NCI-H2171 treated with DMSO at 0.1 percent for 48 hours (cell line): ENCODE measurements at places on chromosomes 5 and 9.
A peak's percentile ranks its signal among the peaks of the same experiment; 100 is the strongest.

DNA sequence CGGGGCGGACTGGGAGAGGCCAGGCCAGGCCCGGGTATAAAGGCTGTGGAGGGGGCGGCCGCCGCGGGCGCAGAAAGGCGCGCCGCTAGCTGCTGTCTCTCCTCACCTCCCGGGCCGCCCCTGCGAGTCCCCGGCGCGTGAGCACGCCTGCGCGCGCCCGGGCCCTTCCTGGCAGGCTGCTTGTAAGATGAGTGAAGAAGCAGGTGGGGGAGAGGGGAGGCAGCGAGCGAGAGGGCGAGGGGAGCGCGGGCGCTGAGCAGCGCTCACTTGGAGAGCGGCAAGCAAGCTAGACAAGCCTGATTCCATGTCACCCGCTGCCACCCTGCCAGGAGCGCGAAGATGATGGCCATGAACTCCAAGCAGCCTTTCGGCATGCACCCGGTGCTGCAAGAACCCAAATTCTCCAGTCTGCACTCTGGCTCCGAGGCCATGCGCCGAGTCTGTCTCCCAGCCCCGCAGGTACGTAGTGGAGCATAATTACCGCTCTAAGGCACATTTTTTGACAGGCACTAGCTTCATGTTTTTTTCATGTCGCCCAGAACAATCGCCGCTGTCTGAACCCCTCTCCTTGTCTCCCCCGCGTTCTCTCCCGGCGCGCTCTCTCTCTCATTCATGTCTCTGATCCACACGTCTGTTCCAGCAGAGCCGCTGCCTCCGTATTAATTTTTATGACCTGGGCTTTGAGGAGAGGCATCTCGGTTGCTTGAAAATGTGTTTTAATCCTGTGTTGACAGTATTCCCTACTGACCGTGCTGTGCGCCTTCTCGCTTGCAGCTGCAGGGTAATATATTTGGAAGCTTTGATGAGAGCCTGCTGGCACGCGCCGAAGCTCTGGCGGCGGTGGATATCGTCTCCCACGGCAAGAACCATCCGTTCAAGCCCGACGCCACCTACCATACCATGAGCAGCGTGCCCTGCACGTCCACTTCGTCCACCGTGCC, at the start of gene POU4F3:
POU4F3 (plus strand) TSS at position 66 of the 941 bp plus-strand sequence; CDS start at position 340, 274 bp downstream.
- peak; percentile 51 for DNase-seq

DNA sequence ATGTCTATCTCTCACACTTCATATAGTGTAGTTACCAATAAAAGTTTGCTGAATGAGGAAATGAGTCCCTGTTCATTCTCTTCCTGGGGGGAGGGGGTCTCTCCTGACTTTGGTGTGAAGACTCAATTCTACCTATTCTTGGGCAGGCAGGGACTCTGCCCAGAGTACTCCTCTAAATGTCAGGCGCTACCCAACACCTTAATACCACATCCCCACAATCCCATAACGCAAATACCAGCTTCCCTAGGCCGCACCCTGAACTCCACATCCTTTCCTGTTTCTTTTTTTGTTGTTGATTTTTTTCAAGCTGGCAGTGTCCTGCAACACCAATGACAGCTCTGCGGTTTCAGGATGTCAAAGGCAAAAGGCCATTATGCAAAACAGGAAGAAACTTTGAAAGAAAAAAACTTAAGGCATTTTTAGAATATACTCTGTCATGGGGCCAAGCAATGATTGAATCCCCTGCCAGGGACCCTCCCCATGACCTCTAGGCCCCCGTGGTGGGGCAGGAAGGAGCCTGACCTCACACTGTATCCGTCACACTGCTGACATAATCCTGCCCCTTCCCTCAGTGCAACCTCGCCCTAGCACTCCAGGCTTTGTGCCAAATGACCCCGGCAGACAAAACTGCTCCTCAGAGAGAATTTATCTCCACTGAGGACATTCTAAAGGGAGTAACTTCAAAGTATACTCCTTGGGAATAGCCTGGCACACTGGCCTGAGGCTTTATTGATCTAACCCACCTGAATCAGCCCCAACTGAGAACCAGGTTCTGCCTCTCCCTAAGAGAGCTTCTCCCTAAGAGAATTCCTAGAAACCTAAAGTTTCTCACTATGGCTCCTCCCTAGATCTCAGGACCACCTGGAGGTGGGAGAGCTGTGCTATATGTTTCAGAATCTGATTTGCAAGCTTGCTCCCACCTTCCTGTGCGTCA, 8.0 kb downstream of the B4GALT1 start:
- DNase-seq, result no peak

GRCh38 chr9:8779478-8779877, 979.9 kb upstream of the DMAC1 start:
- DNase-seq, result no peak

- no peak for DNase-seq
Observed at GRCh38 chr5:148972974-148973374, 89.9 kb downstream of the SH3TC2 start.

GRCh38 chr9:126505697-126506346, 107.9 kb upstream of the LMX1B start:
- no peak for DNase-seq

DNA sequence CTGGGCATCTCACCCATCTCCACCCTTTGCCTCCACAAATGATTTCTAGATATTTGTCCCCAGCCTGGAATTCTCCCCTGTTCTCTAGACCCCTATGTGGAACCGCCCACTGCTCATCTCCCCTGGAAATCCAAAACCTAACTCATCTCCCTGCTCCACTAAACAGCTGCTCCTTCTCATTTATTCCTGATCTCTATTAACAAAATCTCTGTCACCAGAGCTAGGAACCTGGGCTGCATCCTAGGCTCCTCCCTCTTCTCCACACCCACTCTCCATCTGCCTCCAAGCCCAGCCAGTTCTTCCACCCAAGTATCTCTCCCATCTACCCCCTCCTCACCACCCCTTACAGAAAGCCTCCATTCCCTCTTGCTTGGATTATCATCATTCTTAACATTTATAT, 24.0 kb upstream of the SYNPO start:
- peak; percentile 97 for DNase-seq

DNA sequence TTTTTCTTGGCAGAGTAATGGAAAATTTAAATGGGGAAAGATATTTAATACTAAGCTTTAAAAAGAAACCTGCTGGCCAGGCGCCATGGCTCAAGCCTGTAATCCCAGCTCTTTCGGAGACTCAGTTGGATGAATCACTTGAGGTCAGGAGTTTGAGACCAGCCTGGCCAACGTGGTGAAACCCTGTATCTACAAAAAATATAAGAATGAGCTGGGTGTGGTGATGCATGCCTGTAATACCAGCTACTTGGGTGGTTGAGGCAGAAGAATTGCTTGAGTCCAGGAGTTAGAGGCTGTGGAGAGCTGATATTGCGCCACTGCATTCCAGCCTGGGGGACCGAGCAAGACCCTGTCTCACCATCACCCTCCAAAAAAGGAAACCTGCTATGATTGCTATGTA, 32.8 kb downstream of the TUT7 start:
- no peak for DNase-seq

DNA sequence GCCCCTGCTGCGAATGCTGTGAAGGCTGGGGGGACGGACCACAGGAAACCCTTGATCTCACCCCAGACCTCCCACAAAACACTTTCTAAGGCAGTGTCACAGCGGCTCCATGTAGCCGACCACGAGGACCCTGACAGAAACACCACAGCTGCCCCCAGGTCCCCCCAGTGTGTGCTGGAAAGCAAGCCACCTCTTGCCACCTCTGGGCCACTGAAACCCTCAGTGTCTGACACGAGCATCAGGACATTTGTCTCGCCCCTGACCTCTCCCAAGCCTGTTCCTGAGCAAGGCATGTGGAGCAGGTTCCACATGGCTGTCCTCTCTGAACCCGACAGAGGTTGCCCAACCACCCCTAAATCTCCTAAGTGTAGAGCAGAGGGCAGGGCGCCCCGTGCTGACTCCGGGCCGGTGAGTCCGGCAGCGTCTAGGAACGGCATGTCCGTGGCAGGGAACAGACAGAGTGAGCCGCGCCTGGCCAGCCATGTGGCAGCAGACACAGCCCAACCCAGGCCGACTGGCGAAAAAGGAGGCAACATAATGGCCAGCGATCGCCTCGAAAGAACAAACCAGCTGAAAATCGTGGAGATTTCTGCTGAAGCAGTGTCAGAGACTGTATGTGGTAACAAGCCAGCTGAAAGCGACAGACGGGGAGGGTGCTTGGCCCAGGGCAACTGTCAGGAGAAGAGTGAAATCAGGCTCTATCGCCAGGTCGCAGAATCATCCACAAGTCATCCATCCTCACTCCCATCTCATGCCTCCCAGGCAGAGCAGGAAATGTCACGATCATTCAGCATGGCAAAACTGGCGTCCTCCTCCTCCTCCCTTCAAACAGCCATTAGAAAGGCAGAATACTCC, 84.7 kb downstream of the GOLPH3 start:
- no peak for DNase-seq

DNA sequence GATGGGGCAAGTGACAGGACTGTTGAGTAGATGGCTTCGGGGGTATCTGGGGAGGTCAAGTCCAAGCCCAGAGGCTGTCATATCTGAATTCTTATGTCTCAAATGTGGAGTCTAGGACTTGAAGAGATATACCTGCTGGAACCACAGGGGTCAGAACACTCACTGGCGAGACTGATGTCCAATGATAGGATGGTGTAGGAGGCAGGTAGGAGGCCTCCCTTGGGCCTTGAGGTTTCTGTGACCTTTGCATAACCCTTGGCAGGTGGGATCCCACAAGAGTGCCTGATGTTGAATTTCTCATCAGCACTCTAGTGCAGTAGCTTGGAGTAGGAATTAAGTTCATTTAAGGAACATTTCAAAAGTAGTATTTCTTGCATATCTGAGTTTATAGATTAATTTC, 2.8 kb downstream of the CCL21 start:
- no peak for DNase-seq

- DNase-seq, result no peak
Observed at GRCh38 chr9:36946653-36947052, 87.4 kb downstream of the PAX5 start.

- DNase-seq, result no peak
Observed at GRCh38 chr9:137130176-137130755, 8.7 kb upstream of the GRIN1 start.

DNA sequence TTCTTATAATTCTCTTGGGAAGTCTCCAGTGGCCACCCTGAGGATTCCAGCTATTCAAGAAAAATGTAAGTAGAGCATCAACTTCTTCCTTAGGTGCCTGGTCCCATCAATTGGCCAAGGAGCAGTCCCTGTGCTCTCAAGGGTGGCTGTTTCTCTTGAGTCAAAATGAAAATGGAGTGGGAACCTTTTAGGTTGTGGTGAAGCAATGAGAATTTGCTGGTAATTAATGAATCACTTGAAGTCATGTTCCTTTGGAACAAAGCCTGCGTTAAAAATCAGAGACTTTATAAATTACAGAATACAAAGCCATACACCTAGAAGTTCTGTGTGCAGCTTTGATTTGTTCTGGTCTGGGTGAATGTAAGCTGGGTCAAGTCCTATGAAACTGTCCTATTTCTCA, 48.9 kb downstream of the IL31RA start:
- no peak for DNase-seq

DNA sequence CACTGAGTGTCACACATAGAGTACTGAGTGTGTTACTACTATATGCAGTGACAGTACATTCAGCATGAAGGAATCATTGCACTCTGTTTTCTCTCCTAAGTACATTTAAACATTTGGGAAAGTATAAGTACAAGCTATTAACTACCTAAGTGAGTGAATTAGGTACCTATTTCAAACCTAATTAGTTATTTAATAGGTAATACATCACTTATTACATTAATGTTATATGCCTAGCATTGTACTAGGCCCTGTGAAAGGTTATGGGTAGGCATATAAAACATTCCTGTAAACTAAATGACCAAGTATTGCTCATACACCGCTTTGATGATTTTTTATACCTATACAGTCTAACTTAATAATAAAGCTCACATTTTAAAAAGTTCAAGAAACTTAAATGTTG, 25.7 kb upstream of the PPP3R2 start:
- DNase-seq, result no peak

GRCh38 chr9:2849941-2850340, 6.0 kb upstream of the PUM3 start:
- DNase-seq, result no peak

DNA sequence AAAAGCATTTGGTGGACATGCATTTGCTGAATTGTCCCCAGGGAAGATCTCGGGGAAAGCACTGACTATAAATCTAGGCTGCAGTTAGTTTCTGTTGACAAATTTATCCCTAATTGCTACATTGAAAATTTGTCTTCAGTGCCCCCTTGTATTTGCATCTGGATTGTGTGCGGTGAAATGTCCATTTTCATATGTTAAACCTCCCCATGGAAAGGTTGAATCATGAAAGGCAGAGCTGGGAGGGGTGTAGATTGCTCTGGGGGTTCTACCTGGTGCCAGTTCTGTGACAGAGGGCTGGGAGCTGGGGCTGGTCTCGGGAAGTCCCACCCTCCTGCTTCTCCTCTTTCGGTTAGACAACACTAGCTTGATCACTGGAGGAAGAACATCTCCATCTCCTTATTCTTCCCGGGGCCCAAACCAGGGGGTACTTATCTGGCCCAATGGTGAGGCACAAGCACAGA, 101.9 kb downstream of the GADD45G start:
- DNase-seq, result no peak

DNA sequence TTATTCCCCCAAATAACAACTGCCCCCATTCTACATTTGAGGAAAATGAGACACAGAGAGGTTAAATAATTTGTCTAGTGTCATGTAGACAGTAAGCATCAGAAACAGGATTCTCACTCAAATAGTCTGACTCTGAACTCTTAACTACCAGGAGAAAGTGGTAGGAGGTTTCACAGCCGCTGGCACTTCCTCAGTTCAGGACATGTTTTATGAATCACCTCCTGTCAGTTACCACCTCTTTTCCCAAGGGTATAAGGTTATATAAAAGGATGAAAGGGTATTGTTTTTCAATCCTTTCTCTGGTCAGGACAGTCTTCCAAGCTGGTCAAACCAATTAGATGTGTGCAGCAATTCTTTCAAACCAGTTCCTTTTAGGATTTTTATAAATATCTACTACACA, 52.1 kb downstream of the TSSK1B start:
- no peak for DNase-seq

GRCh38 chr9:108479989-108480652, 375.7 kb downstream of the ACTL7B start:
- DNase-seq, result no peak

- DNase-seq, result no peak
Observed at GRCh38 chr9:26725573-26725972, 167.0 kb downstream of the CAAP1 start.

GRCh38 chr5:6861036-6861435, 147.8 kb downstream of the TENT4A start:
- no peak for DNase-seq
